NCI-H526 treated with DMSO at 0.1 percent for 48 hours (cell line): ENCODE measurements at places on chromosomes 5 and 9.
A peak's percentile ranks its signal among the peaks of the same experiment; 100 is the strongest.

GRCh38 chr9:113650207-113651131 lies 186.9 kb downstream of the RGS3 start:
- peak; percentile 7 for DNase-seq

- no peak for DNase-seq
These were observed 161.4 kb upstream of the GNA14 start for GRCh38 chr9:77809552-77809951.

DNA sequence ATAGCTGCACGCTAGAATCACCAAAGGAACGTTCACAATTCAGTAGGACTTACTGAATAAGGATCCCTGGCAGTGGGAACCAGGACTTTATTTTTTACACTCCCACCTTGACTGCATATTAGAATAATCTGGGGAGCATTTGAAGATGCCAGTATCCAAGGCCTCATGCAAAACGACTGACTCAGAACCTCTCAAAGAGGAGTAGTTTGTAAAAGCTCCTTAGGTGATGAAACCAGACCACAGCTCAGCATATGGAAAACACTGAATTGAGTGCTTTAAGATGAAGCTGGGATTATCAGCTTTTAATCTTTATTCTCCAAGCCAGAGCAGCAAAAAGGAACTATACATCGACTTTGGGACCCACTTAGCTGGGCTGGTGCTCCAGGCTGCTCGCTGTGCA lies 288.3 kb downstream of the MLLT3 start:
- DNase-seq: no peak

- no peak for DNase-seq
These were observed 35.7 kb upstream of the NTNG2 start for GRCh38 chr9:132125944-132126679.

GRCh38 chr5:87051502-87052113 lies 216.1 kb upstream of the RASA1 start:
- DNase-seq: no peak

GRCh38 chr5:67045816-67046740 lies 150.5 kb downstream of the CD180 start:
- no peak for DNase-seq

- no peak for DNase-seq
These were observed 173.7 kb downstream of the DAB2IP start for GRCh38 chr9:121825031-121825691.

- no peak for DNase-seq
These were observed 5.7 kb upstream of the PCDH1 start for GRCh38 chr5:141883892-141884318.

DNA sequence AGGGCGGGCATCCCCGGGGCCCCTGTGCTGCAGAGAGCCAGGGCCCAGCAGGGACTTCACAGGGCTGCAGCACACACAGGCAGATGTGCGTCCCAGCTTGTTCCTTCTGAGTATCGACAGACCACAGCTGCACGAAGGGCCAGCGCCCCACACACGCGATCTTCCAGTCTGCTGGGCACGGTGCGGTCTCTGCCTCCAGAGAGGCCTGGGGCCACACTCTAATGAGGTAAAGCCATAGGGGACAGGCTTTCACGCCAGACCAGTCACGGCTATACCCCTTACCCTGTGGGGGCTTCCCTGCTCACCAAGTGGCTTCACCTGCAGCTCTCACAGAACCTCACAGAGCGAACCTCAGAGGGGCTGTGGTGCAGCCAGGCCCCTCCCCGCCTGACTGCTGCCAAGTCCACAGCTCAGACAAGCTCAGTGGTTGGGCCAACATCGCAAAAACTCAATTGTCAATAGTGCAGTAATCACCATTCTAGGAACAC lies 82.2 kb downstream of the SHB start:
- no peak for DNase-seq

DNA sequence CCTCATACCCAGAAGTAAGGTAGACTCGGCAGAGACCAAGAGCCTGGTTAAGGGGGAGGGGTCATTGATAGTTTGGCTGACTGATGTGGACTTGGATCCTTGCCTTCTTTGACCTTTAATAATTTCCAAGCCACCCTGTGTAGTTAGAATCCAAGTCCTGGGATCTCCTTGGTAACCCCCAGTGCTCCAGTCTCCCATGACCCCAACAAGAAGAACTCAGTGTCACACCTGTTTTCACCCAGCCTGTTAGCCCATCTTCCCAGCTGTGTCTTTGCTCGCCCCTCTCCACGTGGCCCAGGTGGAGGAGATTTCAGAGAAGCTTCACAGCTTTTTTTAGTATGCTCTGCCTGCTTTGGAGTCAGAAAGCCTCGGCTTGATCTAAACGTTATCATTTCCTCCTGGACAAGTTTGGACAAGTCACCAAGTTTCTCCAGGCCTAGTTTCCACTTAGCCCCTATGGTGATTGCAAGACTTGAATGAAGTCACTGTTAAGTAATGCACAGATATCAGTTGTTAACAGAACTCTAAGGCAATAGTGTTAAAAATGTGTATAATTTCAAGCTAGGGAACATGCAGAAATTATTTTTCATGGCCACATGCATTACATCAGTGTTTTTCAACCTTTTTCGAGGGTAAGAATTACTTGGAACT lies 170.0 kb downstream of the TMEM38B start:
- no peak for DNase-seq

DNA sequence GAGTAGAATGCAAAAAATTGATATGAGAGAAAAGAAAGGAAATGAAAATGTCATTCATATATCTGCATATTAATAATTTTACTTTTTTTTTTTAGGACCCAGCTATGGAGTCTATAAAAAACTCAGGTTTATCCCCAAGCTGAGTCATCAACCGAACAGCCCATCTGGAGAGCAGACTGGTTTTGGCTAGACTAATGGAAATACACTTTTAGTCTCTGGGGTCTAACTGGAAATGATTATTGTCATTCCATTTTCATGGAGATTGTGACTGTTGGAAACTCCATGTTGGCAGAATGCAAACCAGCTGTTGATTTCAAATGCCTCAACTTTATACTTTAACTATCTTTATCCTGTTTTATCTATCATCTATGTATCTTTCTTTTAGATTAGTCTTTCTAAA lies 28.7 kb downstream of the ANXA1 start:
- DNase-seq: no peak

GRCh38 chr9:33265211-33265865 lies 489 bp downstream of the CHMP5 start:
- no peak for DNase-seq

- no peak for DNase-seq
These were observed 7.3 kb downstream of the CEP72 start for GRCh38 chr5:619444-619843.

DNA sequence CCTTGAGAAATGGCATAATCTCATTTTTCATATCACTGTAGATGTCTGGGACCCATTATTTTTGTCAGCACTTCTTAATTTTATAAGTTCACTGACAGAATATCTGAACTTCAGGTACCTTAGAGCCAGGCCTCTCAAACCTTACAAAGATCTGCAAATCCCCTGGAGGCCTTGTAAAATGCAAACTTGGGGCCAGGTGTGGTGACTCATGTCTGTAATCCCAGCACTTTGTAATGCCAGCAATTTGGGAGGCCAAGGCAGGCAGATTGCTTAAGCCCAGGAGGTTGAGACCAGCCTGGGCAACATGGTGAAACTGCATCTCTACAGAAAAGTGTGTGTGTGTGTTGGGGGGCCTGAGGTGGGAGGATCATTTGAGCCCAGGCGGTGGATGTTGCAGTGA lies 30.8 kb downstream of the RASGRF2 start:
- peak; percentile 11 for DNase-seq

DNA sequence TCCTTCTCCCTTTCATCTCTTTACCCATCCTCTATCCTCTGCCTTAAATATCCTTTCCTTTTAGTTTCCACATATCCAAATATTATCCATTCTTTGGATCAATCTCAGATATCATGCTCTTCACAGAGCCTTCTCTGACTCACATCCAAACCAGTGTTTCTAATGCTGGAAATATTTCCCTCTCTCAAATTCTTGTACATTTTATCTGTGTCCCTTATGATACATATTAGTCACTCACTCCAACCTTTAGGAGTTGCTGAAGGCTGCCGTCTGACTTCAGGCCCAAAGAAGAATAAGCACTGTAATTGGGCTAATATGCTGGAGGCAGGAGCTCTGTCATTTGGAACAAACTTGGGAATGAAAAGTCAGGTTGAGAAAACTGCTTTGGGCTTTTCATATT lies 156.4 kb upstream of the RUSC2 start:
- no peak for DNase-seq
